ENCODE measurements at places on chromosomes 3 and 15. TPM values are rescaled to one million over a fixed set of nuclear protein-coding genes. Genes with fewer than 3 reads are reported as not detected.

LYSMD2 gene
- polyA plus RNA-seq, result 20.4 TPM

CFAP20DC gene
- 3.1 TPM for polyA plus RNA-seq

MAGI1 gene
- polyA plus RNA-seq, result 6.5 TPM

NME9 gene
- 1.8 TPM for polyA plus RNA-seq

CPA3 gene
- polyA plus RNA-seq, result not detected

RTP4 gene
- 2.0 TPM for polyA plus RNA-seq

TJP1 gene
- polyA plus RNA-seq, result 27.9 TPM

All from brain (organoid and tissue), 16 donors.